ENCODE measurements at places on chromosomes 5 and 9. TPM values are rescaled to one million over a fixed set of nuclear protein-coding genes. Genes with fewer than 3 reads are reported as not detected.

Gene TMEM252
- not detected for total RNA-seq

Gene ADRB2
- 7.6 TPM for total RNA-seq

Gene ENTPD8
- total RNA-seq = not detected

GRCh38 chr5:104998169-104998568 is 1435.6 kb upstream of the NUDT12 start:
- DNase-seq = no peak

GRCh38 chr5:80822640-80823039 is 137.5 kb upstream of the RASGRF2 start:
- no peak for DNase-seq

DNA sequence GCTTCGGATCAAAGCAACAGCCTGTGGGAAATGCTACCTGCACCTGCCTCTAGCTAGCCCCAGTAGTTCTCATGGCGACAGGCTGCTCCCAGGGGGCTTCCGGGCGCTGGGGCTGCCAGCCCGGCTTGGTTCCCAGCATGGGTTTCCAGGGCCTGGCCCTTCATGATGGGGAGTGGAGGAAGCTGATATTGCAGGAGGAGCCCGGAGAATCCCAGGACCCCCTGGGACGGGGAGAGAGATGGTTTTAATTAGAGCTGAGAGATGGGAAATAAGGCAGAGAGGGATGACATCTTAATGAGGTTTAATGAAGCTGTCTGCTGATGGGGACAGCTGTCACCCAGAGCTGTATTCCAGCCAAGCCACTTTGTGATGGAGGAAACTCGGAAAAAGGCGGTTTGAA is 78.6 kb downstream of the CFAP77 start:
- DNase-seq = no peak

GRCh38 chr5:72248410-72248981 is 71.5 kb downstream of the MRPS27 start:
- DNase-seq = no peak

GRCh38 chr5:43049236-43049635 is 9.1 kb upstream of the ANXA2R start:
- no peak for DNase-seq

- DNase-seq = no peak
Observed at GRCh38 chr5:6551287-6551954, 81.4 kb downstream of the NSUN2 start.

DNA sequence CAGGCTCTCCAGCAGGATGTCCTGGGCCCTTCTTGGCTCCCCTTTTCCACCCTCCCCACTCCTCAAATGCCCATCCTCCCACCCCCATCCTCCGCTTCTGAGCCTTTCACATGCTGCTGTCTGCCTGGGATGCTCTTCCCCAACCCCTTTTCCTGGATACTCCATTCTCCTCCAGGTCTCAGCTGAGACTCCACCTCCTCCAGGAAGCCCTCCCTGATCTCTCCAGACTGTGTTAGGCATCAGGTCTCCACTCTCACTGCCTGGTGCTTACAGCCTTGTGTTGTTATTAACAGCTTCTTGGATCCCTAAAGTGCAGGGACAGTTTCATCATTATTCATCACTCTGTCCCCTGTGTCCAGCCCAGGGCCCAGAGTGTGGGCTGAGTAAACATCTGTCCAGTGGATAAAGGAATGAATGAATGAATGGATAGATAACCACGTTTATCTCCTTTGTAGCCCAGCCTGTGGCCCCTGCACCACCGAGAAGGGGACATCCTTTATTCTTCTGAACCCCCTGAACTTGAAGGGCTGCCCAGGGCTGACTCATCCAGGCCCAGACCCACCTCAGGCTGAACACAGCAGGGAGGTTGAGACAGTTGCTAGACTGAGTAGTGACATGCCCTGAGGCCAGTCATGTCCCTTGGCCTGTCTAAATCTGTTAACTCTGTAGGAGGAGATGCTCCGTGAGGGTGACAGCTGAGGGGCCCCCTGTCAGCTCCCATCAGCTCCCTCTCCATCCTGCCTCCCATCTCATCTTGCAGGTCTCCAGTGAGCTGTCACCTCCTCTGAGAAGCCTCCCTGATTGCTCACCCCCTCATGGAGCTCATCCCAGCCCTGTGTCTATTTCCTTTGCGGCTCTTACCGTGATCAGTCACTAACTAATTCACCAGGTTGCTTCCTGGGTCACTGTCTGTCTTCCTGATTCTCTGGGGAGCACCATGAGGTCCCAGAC is 14.6 kb upstream of the LAMC3 start:
- DNase-seq = no peak

- no peak for DNase-seq
Observed at GRCh38 chr5:160287378-160288051, 24.8 kb downstream of the CCNJL start.

DNA sequence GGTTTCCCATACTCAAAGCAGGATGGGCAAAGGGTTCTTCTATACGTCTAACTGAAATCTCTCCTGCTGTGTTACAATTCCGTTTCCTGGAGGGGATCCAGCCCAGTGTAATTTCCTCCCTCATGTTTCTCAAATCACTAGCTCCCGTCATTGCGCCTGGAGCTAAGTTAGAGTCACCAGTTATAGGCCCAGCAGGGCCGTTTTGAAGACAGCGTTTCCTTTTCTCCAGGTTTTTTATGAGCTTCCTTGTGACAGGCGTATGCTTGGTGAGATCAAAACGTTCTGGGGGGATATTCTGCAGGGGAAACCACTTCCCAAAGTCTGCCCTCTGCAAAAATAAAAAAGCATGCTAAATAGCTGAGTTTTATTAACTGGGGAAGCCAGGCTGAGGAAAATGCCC is 53.0 kb upstream of the WWC1 start:
- no peak for DNase-seq

DNA sequence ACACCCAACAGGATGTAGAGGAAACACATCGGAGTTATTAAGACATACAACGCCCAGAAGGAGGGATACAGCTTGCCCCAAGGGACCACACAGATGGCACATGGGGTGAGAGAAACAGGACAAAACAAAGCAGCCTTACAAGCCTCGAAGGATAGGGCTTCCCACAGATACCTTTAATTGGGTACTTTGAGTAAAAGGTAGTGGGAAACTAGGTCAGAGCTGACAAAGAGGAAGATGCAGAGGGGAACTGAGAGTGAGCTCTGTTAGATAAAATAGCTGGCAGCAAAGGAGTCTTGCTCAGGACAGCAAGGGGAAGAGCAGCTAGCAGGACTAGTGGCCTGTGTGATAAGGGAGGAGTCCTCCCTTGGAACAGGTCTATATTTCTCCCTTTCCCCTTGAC is 48.2 kb downstream of the OTP start:
- no peak for DNase-seq

- DNase-seq = no peak
Observed at GRCh38 chr5:86864051-86864450, 246.3 kb downstream of the COX7C start.

- DNase-seq = peak; percentile 37
Observed at GRCh38 chr9:15505921-15506320, 4.8 kb downstream of the PSIP1 start.

GRCh38 chr5:53643445-53643844 is 83.0 kb downstream of the NDUFS4 start:
- DNase-seq = no peak

GRCh38 chr5:160441311-160441781 is 19.7 kb downstream of the PTTG1 start:
- no peak for DNase-seq

DNA sequence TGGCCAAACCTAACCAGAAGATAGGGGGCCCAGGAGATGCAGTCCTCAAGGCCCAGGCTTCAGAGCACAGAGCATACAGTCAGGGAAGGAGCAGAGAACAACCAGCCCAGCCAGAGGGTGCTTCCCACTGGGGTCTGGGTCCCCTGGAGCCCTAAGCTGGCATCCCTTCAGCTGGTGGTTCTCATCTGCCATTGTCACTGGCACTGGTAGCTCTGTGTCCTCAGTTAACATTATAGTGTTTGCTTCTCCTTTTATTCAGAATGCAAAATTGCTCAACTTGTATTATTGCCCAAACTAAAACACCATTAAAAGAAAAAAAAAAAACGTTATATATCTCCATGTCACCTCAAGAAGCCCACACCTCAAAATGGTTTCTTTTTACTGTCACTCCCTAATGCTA is 219.2 kb downstream of the ENC1 start:
- no peak for DNase-seq

- no peak for DNase-seq
Observed at GRCh38 chr9:110180511-110181434, 27.2 kb downstream of the C9orf152 start.

- DNase-seq = no peak
Observed at GRCh38 chr5:9455826-9456434, 89.9 kb downstream of the SEMA5A start.

DNA sequence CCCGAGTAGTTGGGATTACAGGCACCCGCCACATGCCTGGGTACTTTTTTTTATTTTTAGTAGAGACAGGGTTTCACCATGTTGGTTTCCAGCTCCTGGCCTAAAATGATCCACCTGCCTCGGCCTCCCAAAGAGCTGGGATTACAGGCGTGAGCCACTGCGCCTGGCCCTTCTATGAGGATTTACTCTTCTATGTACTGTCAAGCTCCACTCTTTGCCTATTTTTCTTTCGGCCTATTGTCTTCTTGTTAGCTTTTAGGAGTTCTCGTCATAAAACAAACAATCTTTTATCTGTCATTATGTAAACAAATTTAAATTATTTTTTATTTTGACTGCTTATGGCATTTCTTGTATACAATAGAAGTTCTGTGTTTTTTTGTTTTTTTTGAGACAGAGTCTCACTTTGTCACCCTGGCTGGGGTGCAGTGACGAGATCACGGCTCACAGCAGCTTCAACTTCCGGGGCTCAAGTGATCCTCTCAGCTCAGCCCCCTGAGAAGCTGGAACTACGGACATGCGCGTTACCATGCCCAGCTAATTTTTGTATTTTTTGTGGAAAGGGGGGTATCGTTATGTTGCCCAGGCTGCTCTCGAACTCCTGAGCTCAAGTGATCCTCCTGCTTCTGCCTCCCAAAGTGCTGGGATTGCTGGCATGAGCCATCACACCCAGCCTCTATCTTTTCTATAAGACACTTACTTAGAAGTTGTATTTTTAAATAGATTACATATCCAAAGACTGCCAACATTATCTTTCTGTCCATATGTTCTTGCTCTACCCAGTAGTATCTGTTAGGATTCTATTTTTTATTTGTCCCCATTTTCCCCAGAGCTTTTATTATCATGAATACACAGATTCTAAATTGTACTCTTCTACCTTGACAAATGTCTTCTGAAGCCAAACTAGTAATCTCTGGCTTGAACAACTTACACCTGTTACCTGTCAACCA is 29.2 kb downstream of the CSNK1A1 start:
- DNase-seq = no peak

DNA sequence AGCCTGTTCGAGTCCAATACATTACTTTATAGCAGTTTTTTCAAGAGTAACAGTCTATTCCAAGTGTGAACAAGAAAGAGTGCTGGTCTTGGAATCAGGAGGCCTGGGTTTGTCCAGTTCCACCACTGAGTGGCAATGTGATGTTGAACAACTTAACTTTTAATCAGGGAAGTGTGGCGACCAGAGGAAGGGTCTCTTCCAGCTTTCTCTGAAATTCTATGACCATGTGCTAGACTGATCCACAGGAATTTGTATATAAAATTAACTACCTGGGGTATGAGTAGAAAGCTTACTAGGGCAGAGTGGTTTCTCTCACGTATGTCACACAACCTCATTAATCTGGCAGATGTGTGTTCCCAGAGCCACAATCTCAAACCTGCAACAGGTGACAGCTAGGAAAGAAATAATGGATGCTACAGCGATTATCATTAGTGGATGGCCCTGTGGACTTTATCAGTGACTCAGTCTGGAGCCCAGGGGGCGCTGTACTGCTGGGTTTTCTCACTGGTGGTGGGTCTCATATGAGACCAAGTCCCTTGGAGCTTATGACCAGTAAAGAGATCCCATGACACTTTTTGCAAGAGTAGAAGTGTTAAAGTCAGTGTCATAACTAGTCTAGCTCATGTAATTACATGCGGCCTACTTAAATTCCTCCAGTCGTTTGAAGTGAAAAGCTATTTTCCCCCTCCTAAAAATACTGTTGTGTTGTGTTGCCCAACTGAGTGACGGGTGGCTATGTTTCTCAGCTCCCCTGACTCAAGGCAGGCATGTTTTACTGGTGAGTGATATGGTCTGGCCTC is 116.5 kb downstream of the GDNF start:
- no peak for DNase-seq
